ENCODE measurements at places on chromosomes 2 and 18.

GRCh38 chr2:206075113-206075512, 10.9 kb downstream of the INO80D start:
- no peak for DNase-seq

DNA sequence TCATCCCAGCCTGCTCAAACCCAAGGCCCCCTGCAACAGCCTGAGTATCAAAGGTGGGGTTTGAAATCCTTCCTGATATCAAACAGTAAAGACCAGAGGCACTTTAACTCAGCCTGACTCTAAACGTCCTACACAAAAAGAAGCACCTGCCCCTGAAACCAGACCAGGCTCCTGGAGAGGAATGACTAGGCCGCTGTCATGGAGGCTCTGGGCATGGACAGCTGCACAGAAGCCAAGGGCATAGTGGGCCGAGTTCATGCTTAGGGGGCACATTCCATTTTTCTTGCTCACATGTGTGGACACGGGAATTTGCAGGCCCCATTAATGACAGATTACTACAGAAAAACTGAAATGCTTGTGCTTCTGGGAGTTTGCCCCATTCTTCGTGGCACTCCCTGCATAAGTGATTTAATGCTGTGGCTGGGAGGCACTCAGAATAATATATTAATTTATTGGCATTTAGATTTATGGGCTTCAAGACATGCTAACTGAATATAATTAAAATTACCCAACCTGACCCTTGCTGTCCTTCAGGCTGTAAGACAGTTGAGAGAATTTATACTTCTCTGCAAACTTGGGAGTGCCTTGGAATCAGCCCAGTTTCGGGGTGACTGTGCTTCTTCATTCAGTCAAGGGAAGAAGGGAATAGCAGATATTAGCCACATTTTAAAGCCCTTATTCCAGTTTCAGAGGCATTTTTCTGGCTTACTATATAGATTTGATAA, 105.5 kb downstream of the GYPC start:
- DNase-seq, result no peak

DNA sequence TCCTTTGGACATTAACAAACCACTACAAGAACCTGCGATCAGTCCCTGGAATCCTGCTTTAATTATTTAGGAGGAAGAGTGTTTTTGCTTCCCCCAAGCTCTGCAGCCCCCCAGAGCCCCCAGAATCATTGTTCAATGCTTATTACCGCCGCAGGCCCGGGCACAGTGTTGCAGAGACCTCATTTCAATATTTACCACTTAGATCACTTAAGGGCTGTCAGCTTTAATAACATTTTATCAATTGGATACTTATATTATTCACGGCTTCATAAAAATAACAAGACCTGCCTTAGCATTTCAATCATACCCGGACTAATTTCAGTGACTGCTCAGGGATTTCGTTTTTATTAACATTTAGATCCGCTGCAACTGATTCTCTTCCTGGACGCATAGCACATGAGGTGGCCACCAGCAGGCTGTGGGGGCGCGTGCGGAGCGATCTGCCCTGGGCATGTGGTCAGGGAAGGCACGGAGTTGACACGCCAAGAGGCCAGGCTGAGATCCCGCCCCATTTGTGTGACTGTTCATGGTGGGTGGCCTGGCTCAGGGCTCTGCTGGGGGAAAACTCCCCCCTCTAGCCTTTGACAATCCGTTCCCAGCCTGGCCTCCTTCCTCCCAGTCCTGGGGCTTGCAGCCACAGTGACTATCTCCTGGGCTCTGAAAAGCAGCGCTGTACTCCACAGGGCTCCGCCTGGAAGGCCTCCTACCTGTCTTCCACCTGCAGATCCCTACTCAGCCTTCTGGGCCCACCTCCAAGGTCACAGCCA, 267.6 kb downstream of the SRBD1 start:
- DNase-seq, result no peak

GRCh38 chr2:217833439-217833838, 169.4 kb downstream of the TNS1 start:
- DNase-seq, result no peak

- DNase-seq, result no peak
These were observed 62.6 kb downstream of the KCTD18 start for GRCh38 chr2:200447139-200447855.

DNA sequence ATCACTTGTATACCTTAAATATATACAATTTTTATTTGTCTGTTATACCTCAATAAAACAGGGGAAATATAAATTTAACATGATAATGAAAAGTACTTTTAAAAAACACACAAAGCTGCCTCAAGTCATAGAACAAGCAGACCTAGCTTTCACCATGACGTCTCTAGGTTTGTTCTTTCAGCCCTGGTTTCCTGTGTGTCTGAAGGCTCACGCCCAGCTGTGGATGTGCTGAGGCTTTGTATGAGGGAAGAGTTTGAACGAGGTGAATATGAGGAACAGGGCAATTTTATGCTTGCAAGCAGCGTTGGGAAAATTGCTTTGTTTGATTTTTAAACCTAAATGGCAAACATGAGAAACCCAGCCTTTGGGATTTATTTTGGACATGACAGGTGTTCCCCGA, 15.3 kb downstream of the SH3RF3 start:
- no peak for DNase-seq

GRCh38 chr2:175080479-175080878, 75.3 kb upstream of the CHN1 start:
- DNase-seq, result no peak

- no peak for DNase-seq
These were observed 130.4 kb upstream of the PELI1 start for GRCh38 chr2:64274399-64275173.

- DNase-seq, result no peak
These were observed 36.2 kb downstream of the GLS start for GRCh38 chr2:190916829-190917228.

DNA sequence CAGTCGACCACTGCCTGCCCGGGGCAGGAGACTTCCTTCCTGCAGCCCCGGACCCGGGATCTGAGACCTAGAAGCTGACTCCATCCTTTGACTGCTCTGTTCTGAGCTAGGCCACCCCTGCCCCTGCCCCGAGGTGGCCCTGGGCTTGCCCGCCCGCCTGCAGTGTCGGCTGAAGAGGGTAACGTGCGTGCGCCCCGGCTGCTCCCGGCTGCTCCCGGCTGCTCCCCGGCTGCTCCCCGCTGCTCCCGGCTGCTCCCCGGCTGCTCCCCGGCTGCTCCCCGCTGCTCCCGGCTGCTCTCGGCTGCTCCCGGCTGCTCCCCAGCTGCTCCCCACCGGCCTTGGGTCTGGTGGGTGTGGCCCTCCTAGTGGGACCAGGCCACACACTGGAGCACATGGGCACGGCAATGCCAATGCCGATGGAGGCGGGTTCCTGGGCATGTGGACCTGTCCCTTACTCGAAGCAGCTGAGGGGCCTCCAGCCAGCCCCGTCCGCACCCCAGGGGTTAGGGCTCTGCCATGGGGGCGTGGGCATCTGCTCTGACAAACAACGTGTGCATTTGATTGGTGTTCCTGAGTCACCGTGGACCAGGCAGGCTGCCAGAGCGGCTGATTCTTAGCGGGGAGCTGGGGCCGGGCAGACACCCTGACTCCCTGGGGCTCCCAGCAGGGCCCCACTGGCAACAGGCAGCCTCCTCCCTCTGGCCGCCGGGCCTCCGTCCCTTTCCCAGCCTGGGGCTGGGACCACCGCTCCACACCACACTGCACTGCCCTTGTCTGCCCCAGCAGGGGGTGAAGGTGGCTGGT, 2.0 kb upstream of the GAL3ST2 start:
- no peak for DNase-seq

- no peak for DNase-seq
These were observed 404.7 kb downstream of the BCL11A start for GRCh38 chr2:60148716-60149115.

- DNase-seq, result no peak
These were observed 14.3 kb downstream of the NPAS2 start for GRCh38 chr2:100834221-100834620.

DNA sequence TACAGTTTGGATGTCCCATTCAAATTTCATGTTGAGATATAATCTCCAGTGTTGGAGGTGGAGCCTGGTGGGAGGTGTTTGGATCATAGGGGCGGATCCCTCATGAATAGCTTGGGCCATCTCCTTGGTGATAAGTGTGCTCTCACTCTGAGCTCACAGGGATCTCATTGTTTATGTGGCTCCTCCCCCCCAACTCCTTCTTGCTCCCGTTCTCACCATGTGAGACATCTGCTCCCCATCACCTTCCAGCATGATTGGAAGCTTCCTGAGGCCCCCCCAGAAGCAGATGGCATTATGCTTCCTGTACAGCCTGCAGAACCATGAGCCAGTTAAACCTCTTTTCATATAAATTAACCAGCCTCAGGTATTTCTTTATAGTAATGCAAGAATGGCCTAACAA, 3.0 kb upstream of the INPP1 start:
- DNase-seq, result no peak

- no peak for DNase-seq
These were observed 12.4 kb downstream of the MEX3C start for GRCh38 chr18:51185075-51185474.

DNA sequence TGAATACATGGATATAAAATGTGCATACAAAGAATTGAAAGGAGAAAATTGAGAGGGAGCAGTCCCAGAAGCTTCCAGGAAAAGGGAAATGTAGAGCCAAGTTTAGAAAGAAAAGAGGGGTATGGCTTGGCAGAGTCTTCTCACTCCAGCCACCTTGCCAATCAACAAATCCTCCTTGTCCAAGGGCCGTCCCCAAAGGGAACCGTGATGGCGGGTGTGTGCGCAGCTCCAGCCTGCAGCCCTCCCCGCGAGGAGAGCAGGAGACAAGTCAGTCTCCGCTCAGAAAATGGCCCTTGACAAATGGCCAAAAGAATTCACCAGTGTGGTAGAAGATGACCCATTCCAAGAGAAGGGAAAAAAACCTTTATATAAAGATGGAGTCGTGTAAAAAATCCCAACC, 448.3 kb upstream of the POU3F3 start:
- DNase-seq, result no peak

DNA sequence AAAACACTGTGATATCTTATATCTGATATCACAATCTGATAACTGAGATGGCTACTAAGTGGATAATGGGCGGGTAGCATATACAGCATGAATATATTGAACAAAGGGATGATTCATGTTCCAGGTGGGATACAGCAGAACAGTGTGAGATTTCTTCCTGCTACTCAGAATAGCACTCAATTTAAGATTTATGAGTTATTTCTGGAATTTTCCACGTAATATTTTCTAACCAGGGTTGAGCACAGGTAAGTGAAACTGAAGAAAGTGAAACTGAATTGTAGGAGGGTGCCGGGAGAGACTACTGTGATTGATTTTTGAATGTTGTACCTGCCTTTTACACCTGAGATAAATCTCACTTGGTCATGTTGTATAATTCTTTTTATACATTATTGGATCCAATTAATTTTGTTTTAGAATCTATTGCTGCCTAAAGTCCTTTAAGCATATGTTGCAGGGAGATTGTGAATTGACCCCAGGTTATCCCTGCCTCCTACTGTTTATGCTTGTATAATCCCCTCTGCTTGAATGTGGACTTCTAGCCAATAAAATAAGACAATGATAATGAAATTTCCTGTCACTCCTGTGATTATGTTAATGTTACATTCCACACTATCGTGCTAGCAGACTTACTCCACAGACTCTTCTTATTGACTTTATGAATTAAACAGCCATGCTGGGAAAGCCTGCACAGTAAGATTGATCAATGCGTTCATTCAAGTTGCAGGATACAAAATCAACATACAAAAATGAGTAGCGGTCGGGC, 67.6 kb upstream of the RBBP8 start:
- no peak for DNase-seq

DNA sequence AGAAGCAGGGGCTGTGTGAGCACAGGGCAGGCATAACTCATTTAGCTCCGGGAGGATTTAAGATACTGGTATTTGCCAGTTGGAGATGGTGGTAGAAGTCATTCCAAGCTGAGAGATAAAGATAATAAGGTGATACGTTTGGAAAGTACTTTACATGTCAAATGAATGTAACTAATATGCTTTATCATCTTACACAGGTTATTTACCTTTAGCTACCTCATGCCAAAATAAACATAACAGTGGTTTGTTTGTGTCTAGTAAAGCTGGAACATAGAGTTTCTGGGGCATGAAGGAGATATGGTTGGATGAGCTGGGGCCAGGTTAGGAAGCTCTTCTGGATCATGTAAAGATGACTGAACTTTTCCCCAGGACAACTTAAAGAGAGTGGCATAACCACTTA, 126.9 kb upstream of the PIK3C3 start:
- no peak for DNase-seq

- no peak for DNase-seq
These were observed 1076.3 kb downstream of the RPIA start for GRCh38 chr2:89767572-89768435.

- DNase-seq, result no peak
These were observed 10.0 kb upstream of the STPG4 start for GRCh38 chr2:47165001-47165555.

DNA sequence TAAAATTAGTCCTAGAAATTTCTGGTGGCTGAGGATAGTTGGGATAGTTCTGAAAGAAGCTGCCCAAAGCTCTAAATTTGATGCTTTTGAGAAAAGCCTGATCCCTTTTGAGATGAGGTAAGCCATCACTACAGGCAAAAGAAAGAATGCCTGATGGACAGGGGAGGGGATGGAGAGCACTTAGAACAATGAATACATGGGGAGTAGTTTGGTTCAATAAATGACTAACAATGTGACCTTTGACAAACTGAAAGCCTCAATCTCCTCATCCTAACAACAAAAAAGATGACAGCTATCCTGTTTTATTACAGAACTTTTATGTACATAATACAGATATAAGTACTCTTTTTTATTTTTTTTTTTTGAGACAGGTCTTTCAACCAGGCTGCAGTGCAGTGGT, 42.7 kb downstream of the GFPT1 start:
- no peak for DNase-seq

DNA sequence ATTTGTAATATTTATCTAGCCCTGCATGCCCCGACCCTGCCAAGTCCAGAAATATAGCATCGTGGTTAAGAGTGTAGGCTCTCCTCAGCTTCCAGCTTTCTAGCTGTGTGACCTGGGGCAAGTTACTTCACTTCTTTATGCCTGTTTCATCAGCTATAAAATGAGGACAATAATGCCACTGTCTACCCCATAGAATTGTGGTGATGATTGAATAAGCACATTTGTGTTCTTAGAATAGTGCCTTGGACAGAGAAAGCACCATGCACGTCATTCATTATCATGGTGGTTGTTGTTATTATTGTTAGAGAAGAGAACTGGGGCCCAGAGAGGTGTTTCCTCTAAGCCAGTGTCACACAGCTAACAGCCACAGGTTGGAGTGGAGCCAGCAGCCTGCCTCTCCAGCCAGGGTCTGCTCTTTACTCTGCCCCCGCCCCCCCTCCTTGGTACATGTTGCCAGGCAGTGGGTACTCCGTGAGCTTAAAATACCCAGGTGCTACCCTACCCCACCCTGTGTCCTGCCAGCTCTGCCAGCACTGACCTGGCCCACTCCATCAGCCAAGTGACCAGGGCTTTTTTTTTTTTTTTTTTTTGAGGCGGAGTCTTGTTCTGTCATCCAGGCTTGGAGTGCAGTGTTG, 202.1 kb downstream of the CTIF start:
- no peak for DNase-seq

GRCh38 chr2:60556576-60557485, 3.4 kb upstream of the BCL11A start:
- no peak for DNase-seq

- no peak for DNase-seq
These were observed 4.9 kb upstream of the TMEM200C start for GRCh38 chr18:5900262-5900661.

Data from stimulated activated CD8-positive, alpha-beta memory T cell treated with anti-CD3 and anti-CD28 coated beads, Interleukin-7, amount 100 ng/mL, for 24 hours (primary cell).